ENCODE measurements at places on chromosomes 13 and 19. TPM values are rescaled to one million over a fixed set of nuclear protein-coding genes. Genes with fewer than 3 reads are reported as not detected.

DNA sequence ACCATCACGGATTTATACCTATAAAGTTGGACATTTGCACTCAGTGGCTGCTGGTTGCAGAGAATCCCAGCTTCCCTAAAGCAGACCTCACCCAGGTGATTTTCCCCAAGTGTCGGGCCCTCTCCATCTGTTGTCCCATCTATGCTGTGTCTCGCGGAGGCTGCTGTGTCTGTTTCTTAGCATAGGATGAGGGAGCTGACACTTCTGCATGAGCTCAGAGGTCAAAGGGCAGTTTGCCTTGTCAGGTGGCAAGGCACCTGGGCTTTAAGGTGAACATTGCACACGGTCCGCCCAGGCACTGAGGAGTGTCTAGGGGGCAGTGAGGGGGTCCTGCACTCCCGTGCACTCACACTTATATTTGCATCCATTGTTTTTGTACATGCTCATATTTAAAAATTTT lies 151.6 kb downstream of the ZIC5 start:
- DNase-seq: no peak

- DNase-seq: no peak
These were observed 5.4 kb downstream of the ZNF8 start for GRCh38 chr19:58284199-58284598.

- DNase-seq: no peak
These were observed 12.0 kb upstream of the CEACAM21 start for GRCh38 chr19:41563854-41564514.

DNA sequence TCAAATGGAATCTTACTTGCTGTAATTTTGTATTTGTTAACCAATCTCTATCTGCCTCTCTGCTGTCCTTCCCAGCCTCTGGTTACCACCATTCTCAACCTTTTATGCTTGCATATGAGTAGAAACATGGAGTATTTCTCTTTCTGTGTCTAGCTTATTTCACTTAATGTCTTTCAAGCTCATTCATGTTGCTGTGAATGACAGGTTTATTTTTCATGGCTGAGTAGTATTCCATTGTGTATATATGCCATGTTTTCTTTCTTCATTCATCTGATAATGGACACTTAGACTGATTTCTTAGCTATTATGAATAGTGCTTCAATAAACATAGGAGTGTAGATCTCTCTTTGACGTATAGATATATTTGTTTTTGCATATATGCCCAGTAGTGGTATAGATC lies 13.4 kb downstream of the ZNF460 start:
- no peak for DNase-seq

GRCh38 chr13:44668688-44669087 lies 92.6 kb upstream of the TSC22D1 start:
- DNase-seq: no peak

GRCh38 chr13:105165449-105166125 lies 1369.9 kb downstream of the EFNB2 start:
- DNase-seq: no peak

DNA sequence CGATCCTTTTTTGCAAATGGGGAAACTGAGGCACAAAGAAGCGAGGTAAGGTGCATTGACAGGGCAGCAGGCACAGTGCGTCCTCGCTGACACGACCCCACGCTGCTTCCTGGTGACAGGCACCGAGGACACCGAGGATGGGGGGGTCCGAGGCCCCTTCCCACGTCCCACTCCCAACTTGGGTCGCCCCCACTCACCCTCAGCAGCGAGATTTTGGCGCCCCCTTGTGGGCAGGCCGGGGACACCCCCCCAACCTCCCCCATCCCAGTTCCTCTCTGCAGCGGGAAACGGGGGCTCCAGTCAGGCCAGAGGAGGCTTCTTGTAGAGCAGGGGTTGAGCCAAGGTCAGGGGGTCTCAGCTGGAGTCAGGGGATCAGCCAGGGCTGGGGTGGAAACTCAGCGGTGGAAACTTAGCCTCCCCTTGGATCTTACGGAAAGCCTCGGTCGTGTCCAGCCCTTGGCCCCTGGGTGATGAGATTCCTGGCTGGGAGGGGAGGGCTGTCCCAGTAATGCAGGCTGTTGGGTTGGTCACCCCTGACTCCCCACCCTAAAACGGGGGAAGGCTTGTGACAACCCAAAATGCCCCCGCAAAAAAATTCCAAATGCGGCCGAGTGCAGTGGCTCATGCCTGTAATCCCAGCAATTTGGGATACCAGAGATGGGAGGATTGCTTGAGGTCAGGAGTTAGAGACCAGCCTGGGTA lies 8.2 kb downstream of the SMIM24 start:
- DNase-seq: no peak

KIR2DL1 gene
- total RNA-seq: not detected

ZIM2 gene
- not detected for total RNA-seq

DNA sequence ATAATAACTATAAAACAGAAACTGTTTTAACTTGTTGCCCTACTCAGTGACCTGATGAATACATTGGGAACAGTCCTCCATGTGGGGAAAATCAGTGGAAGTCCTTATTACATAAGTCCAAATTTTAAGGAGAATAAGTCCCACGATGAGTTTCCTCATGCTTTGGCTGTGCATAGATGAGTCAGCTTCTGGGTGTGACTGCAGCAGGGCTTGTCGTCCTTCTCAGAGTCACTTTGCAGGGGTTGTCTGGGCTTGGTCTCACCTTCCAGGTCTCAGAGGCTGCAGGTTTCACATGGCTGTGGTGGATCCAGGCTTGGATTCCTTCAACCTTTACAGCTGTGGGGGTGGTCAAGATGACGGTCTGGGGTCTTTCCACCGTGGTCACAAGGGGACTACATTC lies 85.6 kb downstream of the SLC25A15 start:
- no peak for DNase-seq

TEX26 gene
- not detected for total RNA-seq

FPR2 gene
- total RNA-seq: not detected

DNA sequence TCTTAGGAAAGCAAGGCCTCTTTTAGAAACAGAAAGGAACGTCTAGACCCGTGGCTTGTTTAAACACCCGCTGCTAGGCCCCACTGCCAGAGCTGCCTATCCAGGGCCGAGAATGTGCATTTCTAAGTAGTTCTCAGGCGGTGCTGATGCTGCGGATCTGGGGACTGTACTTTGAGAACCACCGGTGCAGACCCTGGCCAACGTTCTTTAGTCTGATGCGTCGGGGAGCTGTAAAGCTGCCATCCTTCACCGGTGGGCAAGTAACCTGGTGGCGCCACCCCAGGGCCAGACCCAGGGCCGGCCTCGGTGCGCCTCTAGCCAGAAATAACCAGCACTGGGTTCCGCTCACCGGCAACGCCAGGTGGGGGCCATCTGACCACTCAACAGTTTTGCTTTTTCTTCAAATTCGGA lies 47.1 kb downstream of the TGDS start:
- DNase-seq: no peak

- DNase-seq: no peak
These were observed 100.6 kb upstream of the FAM216B start for GRCh38 chr13:42680748-42681147.

GRCh38 chr19:44723299-44723951 lies 24.5 kb downstream of the CEACAM16 start:
- no peak for DNase-seq

GRCh38 chr19:11499890-11500420 lies 5.7 kb downstream of the ZNF653 start:
- no peak for DNase-seq

TMIGD2 gene
- total RNA-seq: not detected

CERS1 gene
- 7.0 TPM for total RNA-seq

- no peak for DNase-seq
These were observed 4.1 kb downstream of the DAZAP1 start for GRCh38 chr19:1411255-1412191.

C19orf33 gene
- 64.5 TPM for total RNA-seq

SYNE4 gene
- total RNA-seq: 0.22 TPM

LYL1 gene
- 1.4 TPM for total RNA-seq

All from NCI-H460 (cell line).